Left forelimb (tissue), 1 donor: ENCODE measurements at places on chromosomes 16 and 17.

- DNase-seq: no peak
Observed at GRCh38 chr16:63719926-63720325, 1401.9 kb downstream of the CDH11 start.

GRCh38 chr17:40177275-40177874 lies at the start of gene RAPGEFL1:
TSS of gene RAPGEFL1 (plus strand) at chr17:40177470. CDS start at chr17:40177862, 392 bp downstream.
- peak; percentile 86 for DNase-seq

DNA sequence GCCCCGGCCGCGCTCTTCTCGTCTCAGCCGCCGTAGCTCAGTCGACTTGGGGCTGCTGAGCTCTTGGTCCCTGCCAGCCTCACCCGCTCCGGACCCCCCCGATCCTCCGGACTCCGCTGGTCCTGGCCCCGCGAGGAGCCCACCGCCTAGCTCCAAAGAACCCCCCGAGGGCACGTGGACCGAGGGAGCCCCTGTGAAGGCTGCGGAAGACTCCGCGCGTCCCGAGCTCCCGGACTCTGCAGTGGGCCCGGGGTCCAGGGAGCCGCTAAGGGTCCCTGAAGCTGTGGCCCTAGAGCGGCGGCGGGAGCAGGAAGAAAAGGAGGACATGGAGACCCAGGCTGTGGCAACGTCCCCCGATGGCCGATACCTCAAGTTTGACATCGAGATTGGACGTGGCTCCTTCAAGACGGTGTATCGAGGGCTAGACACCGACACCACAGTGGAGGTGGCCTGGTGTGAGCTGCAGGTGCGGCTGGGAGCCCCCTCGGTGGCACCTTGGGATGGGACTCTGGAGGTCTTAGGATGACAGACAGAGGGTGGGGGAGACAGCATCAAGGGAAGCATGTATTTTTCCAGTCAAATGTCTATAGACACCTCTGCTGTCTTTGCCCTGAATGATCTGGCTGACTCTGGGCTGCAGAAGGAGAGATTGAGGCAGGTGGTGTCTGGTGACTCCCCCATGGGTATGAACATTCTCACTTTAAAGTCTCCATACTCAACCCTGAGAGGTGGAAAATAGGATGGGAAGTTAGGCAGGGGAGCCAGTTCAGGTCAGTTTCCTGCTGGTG lies 635 bp downstream of the WNK4 start:
- DNase-seq: no peak

- no peak for DNase-seq
Observed at GRCh38 chr16:47887496-47887895, 268.3 kb downstream of the ABCC12 start.

DNA sequence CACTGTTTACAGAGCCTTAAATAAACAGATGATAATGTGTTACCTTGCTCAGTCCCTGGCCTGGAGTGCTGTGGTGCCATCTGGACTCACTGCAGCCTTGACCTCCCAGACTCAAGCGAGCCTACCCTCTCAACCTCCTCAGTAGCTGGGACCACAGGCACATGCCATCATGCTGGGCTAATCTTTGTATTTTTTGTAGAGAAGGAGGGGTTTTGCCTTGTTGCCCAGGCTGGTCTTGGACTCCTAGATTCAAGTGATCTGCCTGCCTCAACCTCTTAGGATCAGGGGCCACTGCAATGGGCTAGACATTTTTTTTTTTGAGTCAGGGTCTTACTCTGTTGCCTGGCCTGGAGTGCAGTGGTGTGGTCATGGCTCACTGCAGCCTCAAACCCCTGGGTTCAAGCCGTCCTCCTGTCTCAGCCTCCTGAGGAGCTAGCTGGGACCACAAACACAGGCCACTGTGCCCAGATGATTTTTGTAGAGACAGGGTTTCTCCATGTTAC lies 5.0 kb upstream of the NAGLU start:
- no peak for DNase-seq

GRCh38 chr17:59377410-59377809 lies 46.0 kb downstream of the YPEL2 start:
- no peak for DNase-seq

GRCh38 chr17:35361027-35361426 lies 12.4 kb downstream of the SLFN11 start:
- DNase-seq: no peak

- no peak for DNase-seq
Observed at GRCh38 chr16:52537516-52537915, 9.4 kb downstream of the TOX3 start.

DNA sequence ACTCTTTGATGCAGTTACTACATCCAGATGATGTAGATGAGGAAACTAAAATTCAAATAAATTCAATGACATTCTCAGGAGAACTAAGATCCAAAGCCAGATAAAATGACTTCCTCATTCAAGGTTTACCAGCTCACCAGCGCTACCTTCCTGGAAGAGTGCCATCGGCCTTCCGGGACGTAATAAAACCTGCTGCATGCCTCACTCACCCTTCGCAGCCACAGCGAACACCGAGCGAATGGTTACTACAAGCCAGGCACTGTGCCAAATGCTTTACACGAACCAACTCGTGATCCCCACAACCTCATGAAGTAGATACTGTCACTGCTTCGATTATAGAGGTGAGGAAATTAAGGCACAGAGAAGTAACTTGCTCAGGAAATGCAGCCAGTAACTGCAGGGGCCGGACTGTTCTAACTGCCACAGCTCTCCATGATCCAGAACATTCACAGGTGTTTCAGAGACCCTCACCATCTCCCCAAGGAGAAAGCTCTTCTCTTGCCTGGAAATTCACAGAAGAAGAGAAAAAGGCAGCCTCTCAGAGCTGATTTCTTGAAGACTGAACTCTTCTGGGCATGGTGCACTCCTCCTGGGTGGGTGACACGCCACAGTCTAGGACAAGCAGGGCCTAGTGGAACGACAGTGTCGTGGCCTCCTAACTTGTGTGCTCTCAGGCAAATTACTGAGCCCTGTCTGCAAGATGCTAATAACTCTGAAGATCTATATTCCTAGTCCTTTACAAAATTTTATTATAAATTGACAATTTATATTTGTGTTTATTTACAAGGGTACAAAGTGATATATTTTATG lies 46.8 kb downstream of the HIC1 start:
- no peak for DNase-seq

DNA sequence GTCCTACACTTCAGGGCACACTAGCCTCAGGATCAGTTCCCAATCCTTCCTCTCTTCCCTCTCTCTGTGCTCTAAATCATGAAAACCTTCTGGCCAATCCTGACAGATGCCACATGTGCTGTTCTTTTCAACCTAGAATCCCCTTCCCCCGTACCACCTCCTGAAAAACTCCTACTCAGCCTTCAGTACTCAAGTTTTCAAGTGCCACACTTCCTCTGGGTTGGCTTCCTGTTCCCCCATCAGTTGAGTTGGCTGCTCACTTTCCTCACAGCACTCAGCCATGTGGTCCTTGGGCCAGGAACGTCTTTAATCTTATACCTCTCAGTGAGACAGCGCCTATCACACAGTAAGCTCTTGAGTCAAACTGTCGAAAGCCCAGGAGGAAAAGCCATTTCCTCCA lies 3.3 kb downstream of the ASPHD1 start:
- DNase-seq: no peak

GRCh38 chr17:81400996-81401722 lies 5.9 kb downstream of the BAHCC1 start:
- DNase-seq: no peak

DNA sequence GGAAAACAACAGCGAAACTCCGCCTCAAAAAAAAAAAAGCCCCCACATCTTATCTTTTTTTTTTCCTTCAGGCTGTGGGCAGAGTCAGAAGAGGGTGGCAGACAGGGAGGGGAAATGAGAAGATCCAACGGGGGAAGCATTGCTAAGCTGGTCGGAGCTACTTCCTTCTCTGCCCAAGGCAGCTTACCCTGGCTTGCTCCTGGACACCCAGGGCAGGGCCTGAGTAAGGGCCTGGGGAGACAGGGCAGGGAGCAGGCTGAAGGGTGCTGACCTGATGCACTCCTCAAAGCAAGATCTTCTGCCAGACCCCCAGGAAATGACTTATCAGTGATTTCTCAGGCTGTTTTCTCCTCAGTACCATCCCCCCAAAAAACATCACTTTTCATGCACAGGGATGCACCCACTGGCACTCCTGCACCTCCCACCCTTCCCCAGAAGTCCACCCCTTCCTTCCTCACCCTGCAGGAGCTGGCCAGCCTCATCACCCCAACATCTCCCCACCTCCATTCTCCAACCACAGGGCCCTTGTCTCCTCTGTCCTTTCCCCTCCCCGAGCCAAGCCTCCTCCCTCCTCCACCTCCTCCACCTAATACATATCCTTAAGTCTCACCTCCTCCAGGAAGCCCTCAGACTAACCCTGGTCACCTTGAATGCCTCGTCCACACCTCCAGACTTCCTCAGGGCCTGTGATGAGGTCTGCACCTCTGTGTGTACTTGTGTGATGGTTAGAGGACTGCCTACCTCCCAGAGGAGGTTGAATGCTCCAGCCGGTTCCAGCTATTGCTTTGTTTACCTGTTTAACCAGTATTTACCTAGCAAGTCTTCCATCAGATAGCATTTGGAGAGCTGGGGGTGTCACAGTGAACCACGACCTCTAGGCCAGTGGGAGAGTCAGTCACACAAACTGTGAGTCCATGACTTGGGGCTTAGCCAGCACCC lies 1.2 kb upstream of the HBA1 start:
- no peak for DNase-seq

- no peak for DNase-seq
Observed at GRCh38 chr17:79152636-79153035, 78.0 kb downstream of the ENGASE start.

DNA sequence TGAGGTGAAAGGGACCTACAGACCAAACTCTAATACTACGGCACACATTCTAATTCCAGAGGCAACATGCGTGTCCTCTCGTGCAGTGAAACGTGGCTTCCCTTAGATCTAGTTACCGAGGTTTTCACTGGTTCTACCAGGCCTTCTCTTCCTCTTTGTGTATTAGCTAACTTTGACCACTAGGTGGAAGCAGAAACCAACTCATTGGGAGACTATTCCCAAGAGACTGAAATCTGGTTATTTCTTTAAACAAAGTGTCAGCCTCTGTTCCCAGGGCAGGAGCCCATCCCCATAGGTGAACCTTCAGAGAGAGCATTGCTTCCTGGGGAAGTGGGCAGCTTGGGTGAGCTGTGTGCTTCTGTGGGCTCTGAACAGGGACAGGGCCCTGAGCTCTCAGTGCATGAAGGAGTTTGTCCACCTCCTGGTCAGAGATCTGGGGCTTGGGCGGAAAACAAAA lies 19.7 kb upstream of the RCVRN start:
- DNase-seq: no peak

DNA sequence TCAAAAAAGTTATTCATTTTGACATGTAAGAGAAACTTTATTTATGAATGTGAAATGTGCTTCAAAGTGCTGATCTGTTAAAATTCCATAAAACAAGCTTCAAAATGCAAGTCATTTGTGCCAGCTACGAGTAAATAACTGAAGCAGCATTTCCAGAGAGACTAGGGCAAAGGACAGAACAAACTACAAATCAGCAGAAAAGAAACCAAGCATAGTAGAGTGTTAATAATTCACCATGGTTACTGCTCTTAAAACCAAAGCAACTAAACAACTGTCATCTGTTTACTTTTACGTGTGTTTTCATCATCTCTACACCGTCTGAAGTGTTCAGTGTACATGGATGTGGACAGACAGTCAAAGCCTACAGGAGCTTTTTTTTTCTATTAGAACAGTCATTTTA lies 1.6 kb upstream of the ASPA start:
- DNase-seq: no peak

DNA sequence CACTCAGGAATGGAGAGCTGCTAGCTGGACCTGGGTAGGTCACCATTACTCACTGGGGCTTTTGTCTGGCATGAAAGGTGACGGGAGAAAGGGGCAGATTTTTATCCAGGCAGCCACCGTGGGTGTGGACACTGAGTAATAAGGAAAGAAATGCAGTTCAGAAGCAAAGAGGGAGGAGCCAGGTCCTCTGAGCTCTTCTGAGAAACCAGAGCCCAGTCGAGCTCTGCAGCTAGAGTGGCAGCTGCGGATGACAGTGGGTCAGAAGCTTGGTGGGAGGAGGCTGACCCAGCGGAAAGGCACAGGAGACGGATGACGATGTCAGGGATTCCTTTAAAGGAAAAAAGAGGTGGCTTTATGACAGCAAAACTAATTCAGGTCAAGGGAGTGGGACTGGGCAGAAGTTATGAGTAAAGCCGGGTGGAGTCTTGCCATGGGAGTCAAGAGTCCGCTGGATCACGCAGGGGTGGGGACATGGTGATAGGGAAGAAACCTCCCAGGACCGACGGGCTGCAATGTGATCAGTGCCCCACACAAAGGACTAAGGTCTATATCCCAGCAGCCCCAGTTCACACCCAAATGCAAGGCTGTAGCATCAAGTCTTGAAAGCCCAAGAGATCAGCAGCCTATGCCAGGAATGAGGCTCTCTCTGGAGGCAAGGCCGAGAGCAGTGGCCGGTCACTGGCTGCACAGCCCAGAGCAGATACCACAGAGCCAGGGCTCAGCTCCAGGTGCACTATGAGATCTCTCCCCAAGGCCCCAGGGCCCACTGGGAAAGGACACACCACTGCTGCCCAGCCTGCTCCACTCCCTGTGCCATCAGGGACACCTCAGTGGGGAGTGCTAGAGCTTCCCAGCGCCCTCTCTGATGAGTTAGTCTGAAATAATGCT lies 6.3 kb upstream of the MNT start:
- peak; percentile 64 for DNase-seq

DNA sequence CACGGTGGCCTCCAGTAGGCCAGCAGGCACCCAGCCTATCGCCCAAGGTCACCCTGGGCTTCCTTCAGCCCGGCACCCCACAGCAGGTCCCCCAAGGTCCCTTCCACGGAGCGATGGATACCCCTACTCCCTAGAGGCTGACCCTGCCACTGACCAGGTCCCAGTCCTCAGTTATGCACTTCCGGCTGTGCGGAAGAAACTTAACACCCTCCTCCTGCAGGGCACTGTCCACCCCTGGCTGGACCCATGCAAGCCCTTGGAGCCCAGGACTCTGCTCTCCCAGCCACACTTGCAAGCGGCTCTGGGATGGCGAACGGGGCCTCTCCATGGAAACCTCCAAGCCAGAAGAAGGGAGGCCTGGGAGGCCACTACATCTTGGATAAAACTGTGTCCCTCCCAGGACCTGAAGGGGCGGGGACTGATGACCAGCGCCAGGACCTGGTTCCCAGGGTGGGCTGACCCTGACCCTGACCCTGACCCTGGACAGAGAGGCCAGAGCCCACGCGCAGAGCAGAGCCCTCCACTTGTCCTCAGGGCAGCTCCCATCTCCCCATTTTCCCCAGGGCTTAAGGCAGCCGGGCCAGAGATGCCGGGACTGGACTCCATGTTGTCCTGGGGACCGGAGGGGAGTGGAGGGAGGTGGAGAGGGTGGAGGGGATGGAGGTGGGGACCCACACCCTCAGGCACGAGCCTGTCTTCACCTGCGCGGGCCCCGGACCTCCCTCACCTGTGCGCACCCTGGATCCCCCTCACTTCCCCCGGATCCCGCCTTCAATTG lies 734 bp downstream of the CEP131 start:
- DNase-seq: no peak

- DNase-seq: no peak
Observed at GRCh38 chr16:54077050-54077821, 209.4 kb downstream of the IRX3 start.
